ENCODE measurements at places on chromosomes 11 and 22.

DNA sequence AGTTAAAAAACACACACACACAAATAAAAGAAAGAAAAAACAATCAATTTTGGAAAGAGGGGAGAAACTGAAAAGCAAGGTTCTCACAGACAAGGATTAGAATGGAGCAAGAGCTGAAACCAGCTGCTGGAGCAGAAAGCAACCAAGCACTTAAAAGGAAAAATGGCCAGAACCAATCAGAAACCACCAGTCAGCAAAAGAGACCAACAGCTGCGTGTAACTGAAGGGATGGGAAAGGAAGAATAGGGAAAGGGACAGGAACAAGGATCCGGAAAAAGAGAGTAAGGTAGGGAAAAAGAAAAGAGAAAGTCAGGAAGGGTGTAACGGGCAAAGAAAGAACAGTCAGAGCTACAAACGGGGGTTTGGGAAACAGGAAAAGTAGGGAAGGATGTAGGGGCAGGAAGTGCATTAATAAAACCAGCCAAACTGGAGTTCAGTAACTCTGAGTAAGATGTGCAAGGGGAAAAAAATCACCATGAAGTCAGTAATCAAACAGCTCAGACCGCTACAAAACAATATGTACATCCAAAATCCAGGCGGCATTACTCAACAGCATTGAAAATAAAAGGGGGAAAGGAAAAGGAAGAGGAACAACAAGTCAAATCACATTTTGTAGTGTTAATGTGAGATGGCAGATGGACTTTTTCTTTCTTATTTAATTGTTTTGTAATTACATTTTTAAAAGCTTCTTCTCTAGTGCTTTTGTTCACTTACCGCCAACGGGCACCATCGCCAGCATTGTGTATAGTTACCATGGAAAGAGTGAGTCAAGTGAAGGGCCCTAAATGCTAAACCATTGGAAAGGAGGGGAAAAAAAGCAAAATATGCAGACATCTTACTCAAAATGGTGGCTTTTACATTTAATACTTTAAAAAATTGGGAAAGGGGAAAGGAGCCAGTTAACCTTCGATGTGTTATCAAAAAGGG lies 49.2 kb downstream of the APOL5 start:
- DNase-seq = no peak

DNA sequence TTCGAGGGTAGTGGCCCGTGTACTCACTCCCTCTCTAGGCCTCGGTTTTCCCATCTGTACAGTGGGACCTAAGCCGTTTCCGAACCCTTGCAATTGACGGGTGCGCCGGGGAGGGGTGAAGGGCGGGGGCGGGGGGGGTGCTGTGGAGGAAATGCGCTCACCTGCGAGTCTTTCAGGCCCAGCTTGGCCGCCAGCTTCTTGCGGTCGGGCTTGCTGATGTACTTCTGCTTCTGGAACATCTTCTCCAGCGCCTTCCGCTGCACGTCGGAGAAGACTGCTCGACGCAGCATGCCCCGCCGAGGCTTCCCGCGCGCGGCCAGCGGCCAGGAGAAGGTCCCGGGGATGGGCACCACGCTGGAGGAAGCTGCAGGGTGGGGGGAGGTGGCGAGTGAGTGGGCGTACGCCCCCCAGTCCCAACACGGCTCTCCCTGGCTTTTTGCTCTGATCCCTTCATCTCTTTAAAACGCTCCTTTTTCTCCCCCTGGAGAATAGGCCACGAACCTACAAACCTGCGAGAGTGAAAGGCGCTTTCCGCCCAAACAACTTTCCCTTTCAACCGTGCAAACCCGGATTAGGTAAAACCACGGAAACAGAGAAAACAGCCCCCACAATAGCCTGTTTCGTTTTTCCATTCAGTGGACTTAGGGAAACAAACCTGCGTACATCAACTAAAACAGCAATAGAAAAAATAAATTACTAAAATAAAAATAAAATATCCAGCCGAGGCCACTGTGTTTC lies 3.2 kb downstream of the DBX1 start:
- DNase-seq = no peak

DNA sequence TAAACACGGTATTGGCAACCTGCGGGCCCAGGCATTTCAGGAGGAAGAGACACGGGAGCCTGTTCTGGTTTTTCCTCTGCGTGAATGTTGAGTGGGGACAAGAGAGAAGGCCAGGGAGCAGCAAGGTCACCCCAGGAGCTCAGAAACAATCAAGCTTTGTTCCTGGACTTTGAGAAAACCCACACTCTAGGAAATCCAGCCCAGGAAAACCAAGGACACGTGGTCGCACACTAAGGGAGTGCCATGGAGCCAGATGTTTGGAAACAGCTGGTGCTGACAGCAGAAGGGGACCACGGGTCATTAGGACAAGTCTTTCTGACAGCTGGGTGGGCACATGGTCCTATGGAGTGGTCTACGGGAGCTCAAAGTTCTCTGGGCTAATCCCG lies 44.1 kb downstream of the MYH9 start:
- no peak for DNase-seq

DNA sequence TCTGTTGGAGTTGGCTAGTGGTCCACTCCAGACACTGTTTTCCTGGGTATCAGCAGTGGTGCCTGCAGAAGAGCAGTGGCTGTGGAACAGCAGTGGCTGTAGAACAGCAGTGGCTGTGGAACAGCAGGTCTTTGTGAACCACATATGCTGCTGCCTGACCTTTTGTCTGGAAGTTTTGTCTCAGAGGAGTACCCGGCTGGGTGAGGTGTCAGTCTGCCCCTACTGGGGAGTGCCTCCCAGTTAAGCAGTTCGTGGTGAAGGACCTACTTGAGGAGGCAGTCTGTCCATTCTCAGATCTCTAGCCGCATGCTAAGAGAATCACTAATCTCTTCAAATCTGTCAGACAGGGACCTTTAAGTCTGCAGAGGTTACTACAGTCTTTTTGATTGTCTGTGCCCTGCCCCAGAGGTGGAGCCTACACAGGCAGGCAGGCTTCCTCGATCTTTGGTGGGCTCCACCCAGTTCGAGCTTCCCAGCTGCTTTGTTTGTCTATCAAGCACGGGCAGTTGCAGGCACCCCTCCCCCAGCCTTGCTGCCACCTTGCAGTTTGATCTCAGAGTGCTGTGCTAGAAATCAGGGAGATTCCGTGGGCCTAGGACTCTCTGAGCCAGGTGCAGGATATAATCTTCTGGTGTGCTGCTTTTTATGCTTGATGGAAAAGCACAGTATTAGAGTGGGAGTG lies 89.1 kb upstream of the TRIM48 start:
- peak; percentile 47 for DNase-seq

GRCh38 chr22:36365020-36365411 lies 22.8 kb downstream of the MYH9 start:
- DNase-seq = no peak

DNA sequence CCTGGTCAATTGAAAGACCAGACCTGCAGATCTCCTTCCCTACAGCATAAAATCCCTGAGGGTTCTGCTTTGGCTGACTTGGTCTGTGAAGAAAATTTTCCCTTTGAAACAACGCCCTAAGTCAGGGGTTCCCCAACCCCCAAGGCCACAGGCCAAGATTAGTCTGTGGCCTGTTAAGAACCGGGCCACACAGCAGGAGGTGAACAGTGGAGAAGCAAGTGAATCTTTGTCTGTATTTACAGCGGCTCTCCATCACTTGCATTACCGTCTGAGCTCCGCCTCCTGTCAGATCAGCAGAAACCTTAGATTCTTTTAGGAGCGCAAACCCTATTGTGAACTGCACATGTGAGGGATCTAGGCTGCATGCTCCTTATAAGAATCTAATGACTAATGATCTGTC lies 38.2 kb downstream of the CCDC83 start:
- DNase-seq = no peak

GRCh38 chr22:34437140-34437539 lies 516.9 kb upstream of the LARGE1 start:
- DNase-seq = no peak

GRCh38 chr22:20283674-20284066 lies 15.6 kb upstream of the RTN4R start:
- DNase-seq = no peak

- DNase-seq = no peak
Measured at GRCh38 chr11:76708972-76709660, 38.6 kb upstream of the LRRC32 start.

GRCh38 chr11:111977146-111978027 lies 40.2 kb downstream of the DIXDC1 start:
- peak; percentile 92 for DNase-seq

DNA sequence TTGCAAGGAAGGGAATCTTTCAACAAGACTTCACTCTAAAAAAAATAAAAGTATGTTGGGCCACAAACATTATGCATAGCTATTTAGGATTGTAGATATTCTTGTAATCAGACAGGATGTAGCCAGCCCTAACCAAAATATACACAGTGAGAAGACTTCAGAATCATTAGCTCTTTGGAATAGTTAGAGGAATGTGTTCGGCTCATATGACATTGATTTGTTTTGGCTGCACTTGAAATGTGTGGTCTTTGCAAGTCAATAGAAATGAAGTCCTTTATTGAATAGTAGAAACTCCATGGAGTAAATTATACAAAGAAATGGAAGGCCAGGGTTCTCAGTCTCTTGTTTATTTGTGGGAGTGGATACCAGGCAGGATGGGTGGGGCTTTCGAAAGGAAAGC lies 692.1 kb downstream of the NTM start:
- no peak for DNase-seq

DNA sequence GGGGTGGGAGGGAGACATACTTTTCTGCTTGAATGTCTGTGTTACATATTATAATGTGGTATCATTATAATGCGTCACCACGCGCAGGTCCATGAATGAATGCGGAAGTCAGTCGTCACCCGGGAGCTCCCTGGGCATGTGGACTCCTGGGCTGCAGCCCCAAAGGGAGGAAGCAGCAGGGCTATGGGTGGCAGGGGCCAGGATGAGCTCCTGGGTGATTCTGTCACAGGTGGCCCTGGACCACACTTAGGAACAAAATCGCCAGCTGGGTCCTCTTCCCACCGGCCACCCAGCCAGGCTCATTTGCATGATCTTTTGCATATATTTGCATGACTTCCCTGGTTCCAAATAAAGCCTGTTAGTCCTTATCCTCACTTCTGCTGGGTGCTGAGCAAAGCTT lies 51.2 kb downstream of the KCNJ4 start:
- DNase-seq = peak; percentile 69

- no peak for DNase-seq
Measured at GRCh38 chr11:117794772-117795629, 2.0 kb downstream of the DSCAML1 start.

GRCh38 chr11:64741375-64742086 lies 2.4 kb downstream of the RASGRP2 start:
- DNase-seq = no peak

DNA sequence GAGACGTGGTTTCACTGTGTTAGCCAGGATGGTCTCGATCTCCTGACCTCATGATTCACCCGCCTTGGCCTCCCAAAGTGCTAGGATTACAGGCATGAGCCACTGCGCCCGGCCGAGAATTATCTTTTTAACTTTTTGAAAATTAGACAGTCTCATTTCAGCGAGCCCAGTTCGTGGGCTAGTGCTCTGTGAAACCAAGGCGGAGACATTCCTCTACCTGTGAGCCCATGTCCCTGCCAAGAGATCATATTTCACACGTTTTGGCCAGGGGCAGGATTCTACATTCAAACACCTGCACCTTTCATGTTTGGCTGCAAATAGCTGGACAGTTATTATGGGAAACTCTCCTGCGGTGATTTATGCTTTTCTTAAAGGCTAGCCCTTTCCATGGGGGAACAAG lies 60.3 kb downstream of the IRAG1 start:
- no peak for DNase-seq

DNA sequence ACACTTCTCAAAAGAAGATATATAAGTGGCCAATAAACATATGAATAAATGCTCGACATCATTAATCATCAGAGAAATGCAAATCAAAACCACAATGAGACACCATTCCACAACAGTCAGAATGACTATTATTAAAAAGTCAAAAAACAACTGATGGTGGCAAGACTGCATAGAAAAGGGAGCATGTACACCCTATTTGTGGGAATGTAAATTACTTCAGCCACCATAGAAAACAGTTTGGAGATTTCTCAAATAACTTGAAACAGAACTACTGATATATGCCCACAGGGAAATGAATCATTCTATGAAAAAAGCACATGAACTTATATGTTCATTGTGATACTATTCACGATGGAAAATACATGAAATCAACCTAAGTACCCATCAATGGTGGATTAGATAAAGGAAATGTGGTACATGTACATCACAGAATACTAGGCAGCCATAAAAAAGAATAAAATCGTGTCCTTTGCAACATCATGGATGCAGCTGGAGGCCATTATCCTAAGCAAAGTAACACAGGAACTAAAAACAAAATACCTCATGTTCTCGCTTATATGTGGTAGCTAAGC lies 42.4 kb downstream of the GLYATL2 start:
- DNase-seq = no peak

- peak; percentile 65 for DNase-seq
Measured at GRCh38 chr11:64456509-64457320, 97.8 kb downstream of the RPS6KA4 start.

DNA sequence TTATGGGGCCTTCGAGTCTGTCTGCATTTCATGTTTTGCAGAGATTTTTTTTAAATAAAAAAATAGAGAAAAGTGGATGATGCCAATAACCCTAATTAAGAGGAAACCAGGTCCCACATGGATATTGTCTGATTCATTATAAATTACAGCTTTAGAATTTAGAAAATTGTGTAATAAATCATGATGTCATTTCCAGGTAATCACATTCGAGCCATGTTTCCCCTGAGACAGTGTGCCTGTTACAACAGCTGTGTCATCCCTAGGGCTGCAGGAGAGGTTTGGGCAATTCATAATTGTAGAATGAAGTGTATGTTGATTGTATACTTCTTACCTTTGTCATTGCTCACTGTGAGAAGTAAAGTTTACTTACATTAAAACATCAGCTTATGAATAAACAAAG lies 38.3 kb downstream of the NCAM1 start:
- no peak for DNase-seq

DNA sequence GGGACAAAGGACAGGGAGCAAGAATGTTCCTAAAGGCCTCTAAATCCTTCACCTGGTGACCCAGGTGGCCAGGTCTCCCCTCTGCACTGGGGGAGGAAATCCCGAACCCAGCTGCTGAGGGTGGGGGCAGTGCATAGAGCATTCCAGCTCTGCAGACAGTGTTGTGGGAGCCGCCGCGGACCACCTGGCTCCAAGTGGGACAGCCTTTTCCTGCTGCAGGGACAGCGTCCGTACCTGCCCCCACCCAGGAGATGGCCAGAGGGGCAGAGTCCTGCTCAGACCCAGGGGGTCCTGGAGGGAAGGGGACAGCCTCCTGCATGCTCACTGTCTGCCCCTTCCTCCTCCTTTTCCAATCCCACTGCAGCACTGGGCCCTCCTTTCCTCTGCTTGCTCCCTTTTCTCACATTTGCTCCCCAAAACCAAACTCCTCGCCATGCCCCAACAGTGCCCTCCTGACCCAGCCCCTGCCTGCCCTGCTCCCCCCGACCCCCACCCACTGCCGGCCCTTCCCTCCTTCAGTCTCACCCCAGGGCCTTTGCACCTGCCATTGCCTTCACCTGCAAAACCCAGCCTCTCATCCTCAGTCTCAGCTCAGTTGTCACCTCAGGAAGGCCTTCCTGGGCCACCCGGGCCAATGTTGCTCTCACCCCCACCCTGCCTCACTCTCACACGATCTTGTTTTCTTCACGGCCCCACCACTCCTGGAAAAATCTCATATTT lies 12.8 kb downstream of the PNPLA5 start:
- DNase-seq = peak; percentile 59

- DNase-seq = peak; percentile 88
Measured at GRCh38 chr11:135075740-135076139, 663.7 kb upstream of the B3GAT1 start.

GRCh38 chr22:47031628-47031915 lies 269.1 kb downstream of the TBC1D22A start:
- DNase-seq = no peak

- DNase-seq = no peak
Measured at GRCh38 chr11:120024586-120024985, 113.3 kb downstream of the TRIM29 start.

GRCh38 chr11:82855616-82856015 lies 44.6 kb downstream of the PRCP start:
- no peak for DNase-seq
